ENCODE measurements at places on chromosomes 3 and 15. TPM values are rescaled to one million over a fixed set of nuclear protein-coding genes. Genes with fewer than 3 reads are reported as not detected.

The NEK10 gene
- total RNA-seq, result 4.1 TPM

DNA sequence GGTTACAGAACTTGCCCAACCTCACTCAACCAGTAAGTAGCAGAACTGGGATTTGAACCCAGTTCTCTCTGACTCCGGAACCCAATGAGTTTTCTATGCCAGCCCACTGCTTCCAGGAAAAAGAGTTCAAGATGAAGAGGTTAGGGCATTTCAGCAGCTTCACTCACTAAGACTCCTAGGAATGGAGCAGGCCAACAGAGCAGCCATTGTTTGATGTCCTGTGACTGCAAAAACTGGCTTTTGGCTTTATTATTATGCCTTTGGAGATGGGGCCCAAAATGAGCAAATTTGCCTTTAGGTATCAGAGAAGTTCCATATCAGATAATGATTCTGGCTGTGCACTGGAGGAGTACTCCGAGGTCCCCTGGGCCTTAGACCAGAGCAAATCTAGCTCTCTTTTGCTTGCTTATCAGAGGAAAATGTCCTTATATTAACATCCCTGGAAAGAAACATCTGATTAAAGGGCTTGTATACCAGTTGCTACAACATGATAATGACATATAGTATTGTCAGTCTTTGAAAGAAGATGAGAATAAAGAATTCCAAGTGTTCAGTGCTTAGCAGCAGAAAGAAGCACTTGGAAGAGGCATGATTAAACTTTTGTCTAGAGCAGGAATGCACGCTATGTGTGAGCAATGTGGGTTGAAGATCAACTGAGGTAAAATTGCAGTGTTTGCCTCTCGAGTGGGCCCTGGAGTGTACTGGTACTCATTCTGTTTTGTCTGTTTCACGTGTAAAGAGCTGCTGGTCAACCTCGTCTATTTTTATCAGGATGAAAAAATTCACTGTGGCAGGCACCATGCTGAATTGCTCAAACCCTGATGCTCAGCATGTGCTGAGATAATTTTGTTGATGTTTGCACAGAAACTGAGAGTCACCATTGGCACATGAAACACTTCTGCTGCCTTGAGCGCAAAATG lies 21.8 kb upstream of the KLHL24 start:
- no peaks in the 10 kb centered on the region for H3K4me1 ChIP-seq
- H3K36me3 ChIP-seq, result no peaks in the 10 kb centered on the region
- H3K4me3 ChIP-seq, result no peak overlapping the region
- DNase-seq, result no peak
- H3K27ac ChIP-seq, result no peak overlapping the region

DNA sequence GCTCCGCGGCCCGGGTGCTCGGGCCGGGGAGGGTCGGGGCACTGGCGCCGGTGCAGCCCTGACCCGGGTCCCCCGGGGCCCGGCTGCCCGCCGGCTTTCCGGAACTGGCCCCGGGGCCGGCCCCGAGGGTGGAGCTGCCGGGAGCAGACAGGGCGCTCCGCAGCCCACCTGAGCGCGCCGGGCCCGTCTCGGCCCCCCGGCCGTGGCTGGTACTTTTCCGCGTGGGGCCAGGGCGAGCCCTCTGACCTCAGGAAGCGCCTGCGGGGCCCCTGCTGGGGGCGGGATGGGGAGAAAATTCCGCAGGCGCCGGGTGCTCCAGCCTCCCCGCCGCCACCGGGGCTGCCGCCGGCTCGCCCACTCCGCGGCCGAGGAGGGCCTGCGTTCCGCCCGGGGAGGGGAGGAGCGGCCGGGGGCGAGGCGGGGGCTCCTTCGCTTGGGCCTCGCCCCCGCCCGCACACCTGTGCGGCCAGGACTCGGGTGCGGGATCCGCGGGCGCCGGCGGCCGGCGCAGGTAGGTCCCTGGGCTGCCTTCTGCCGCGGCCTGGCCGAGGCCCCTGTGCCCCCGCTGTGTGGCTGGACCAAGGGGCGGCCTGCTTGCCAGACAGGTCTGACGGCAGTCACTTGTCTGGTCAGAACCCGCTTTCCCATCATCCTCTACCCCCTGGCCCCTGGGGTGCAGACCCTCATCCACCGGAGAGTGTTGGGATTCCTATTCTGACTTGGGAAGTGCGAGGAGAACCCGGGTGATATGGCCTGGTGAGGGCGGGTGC lies 3.5 kb downstream of the FURIN start:
- peak overlapping the region; percentile 63 for H3K27ac ChIP-seq
- peaks cover 24% of the 10 kb centered on the region for H3K4me1 ChIP-seq
- DNase-seq, result no peak

GRCh38 chr3:38649500-38650247 lies at the start of gene SCN5A:
Gene SCN5A, minus strand, starts transcription at chr3:38649687. Its CDS starts 16,380 bp downstream, at chr3:38633307.
- H3K27me3 ChIP-seq, result peaks cover 2% of the 10 kb centered on the region
- H3K4me1 ChIP-seq, result no peaks in the 10 kb centered on the region
- H3K36me3 ChIP-seq, result no peaks in the 10 kb centered on the region
- H3K4me3 ChIP-seq, result peak within 1 kb of the TSS; percentile 49
- DNase-seq, result peak; percentile 70
- H3K27ac ChIP-seq, result no peak within 1 kb of the TSS
